ENCODE measurements at places on chromosomes 2 and 18. TPM values are rescaled to one million over a fixed set of nuclear protein-coding genes. Genes with fewer than 3 reads are reported as not detected.

- DNase-seq, result no peak
These were observed 41.4 kb downstream of the WDR33 start for GRCh38 chr2:127769587-127769986.

GRCh38 chr18:10743766-10744165 lies 217.9 kb downstream of the NAPG start:
- no peak for DNase-seq

DNA sequence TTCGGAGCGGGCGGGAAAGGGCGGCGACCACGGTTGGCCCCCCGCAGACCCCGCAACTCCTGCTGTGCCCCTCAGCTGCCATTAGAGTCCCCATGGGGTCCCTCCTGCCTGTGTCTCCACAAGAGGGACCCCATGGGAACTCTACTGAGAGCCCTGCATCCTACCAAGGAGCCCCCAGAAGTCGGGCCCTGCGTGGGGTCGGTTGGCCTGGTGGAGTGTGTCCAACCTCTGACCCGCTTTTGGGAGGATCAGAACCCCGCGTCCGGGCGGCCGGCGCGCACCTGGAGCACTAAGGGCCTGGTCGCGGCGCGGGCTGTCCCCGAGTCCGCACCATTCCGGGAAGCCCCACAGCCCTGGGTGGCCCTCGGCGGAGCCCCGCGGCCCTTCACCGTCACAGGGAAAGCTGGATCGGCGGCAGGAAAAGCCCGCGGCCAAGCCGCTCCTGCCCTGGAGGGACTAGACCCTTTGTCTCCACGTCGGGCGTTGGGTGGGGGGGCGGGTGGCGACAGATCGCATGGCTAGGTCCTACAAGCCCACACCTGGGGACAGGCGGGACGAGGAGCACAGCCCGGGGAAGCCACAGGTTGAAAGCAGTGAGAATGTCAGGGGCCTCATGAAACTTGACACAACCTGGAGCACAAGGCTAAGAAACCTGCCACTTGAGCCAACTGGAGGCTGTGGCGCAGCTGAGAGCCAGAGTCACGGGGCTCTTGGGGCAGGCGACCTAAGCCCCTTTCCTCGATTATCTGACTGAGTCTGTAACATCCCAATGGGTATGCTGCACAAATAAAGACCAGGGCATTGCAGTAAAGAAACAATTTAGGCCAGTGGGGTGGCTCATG lies 11.2 kb upstream of the CXXC1 start:
- no peak for DNase-seq

GRCh38 chr2:124995185-124995912 lies 970.3 kb downstream of the CNTNAP5 start:
- DNase-seq, result no peak

GRCh38 chr2:29697715-29698114 lies 223.7 kb downstream of the ALK start:
- DNase-seq, result no peak

DNA sequence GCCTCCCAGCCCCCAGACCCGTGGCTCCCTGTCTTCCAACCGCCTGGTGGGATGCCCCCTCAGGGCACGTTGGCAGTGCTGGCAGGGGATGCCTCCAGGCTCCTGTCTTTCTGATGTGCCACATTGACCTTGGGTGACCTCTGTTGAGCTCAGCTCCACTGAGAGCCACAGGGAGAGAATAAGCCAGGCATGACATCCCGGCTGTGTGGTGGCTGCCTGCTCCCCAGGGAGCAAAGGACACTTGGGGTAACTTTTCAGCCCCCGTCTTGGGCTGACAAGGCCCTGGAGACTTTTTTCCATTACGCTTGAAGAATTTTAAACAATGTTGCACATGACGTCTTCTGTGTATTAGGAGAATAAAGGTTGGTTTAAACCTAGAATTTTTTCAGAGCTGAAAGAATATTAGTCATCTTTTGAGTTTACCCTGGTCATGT lies 246.0 kb downstream of the TSN start:
- no peak for DNase-seq

- DNase-seq, result no peak
These were observed 10.8 kb upstream of the ITGA6 start for GRCh38 chr2:172416447-172417058.

DNA sequence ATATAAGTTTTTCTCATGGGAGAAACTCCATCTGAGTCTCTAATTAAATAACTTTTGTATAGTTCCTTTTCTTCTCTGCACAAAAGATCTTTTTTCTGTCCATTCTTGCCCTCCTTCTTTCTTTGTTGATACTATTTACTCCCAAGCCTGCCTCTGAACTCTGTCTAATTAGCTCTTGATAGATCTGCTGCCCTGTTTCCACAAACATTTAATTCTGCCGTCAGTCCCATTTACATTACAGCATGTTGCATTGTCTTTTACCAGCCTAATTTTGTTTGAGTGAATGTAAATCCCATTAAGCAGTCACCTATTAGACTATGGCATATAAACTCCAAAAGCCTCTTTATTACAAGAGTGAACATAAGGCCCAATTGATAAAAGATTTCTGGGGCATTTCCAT lies 254.4 kb downstream of the ERBB4 start:
- no peak for DNase-seq

Gene ITM2C
- 5.7 TPM for total RNA-seq
